Astrocyte (in vitro differentiated cells and primary cell): ENCODE measurements at places on chromosomes 3 and 15. TPM values are rescaled to one million over a fixed set of nuclear protein-coding genes. Genes with fewer than 3 reads are reported as not detected.
A peak's percentile ranks its signal among the peaks of the same experiment; 100 is the strongest.

GRCh38 chr15:77631745-77632533 is 773 bp downstream of the LINGO1 start:
- H3K27me3 ChIP-seq = peaks cover 49% of the 10 kb centered on the region
- peaks cover 6% of the 10 kb centered on the region for H3K4me1 ChIP-seq
- H3K36me3 ChIP-seq = no peaks in the 10 kb centered on the region
- H3K27ac ChIP-seq = no peak overlapping the region
- H3K4me3 ChIP-seq = no peak overlapping the region

DNA sequence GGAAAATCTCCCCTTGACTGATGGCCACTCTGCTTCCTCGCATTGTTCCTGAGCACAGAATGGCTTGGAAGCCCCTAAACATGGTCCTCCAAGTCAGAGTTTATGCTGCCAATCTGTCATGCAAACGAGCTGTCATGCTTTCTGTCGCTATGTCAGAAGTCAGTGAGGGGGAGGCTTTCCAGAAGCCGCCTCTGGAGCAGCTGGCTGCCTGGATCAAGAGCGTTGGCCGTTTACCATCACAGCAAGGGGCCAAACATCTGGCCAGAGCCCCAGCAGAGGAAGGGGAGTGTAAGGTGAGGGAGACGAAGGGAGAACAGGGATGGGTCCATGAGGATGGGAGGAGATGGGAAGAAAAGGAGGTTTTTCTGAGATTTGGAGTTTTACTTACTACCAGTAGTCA is 372.6 kb upstream of the NR2F2 start:
- no peak overlapping the region for H3K4me3 ChIP-seq
- DNase-seq = no peak
- H3K27me3 ChIP-seq = no peaks in the 10 kb centered on the region
- no peaks in the 10 kb centered on the region for H3K4me1 ChIP-seq
- H3K36me3 ChIP-seq = no peaks in the 10 kb centered on the region

- H3K4me3 ChIP-seq = no peak overlapping the region
- no peaks in the 10 kb centered on the region for H3K27me3 ChIP-seq
- peaks cover 27% of the 10 kb centered on the region for H3K4me1 ChIP-seq
- DNase-seq = peak; percentile 88
- peak overlapping the region; percentile 92 for H3K27ac ChIP-seq
These were observed 213.8 kb upstream of the FEZF2 start for GRCh38 chr3:62587169-62587568.

GRCh38 chr3:108548304-108548703 is 37.9 kb upstream of the MYH15 start:
- no peak overlapping the region for H3K27ac ChIP-seq
- no peaks in the 10 kb centered on the region for H3K4me1 ChIP-seq
- no peak for DNase-seq
- H3K4me3 ChIP-seq = no peak overlapping the region
- no peaks in the 10 kb centered on the region for H3K27me3 ChIP-seq

The RPP25 gene
- 4.1 and 4.7 TPM in 2 replicates for total RNA-seq
